GM23248 (cell line): ENCODE measurements at places on chromosomes 3 and 15. TPM values are rescaled to one million over a fixed set of nuclear protein-coding genes. Genes with fewer than 3 reads are reported as not detected.

Gene USP4
- 11.2 and 17.6 TPM in 2 replicates for total RNA-seq

Gene PPP1R14D
- not detected in 2 replicates for total RNA-seq

Gene MEGF11
- not detected in 2 replicates for total RNA-seq

Gene MUC20
- total RNA-seq: not detected in 2 replicates

Gene SMCO1
- not detected in 2 replicates for total RNA-seq

Gene TSC22D2
- total RNA-seq: 9.1 and 11.5 TPM in 2 replicates

Gene RLBP1
- total RNA-seq: not detected in 2 replicates

Gene KLHL6
- not detected in 2 replicates for total RNA-seq

Gene HTR3E
- total RNA-seq: not detected in 2 replicates

Gene KCNAB1
- total RNA-seq: not detected in 2 replicates

DNA sequence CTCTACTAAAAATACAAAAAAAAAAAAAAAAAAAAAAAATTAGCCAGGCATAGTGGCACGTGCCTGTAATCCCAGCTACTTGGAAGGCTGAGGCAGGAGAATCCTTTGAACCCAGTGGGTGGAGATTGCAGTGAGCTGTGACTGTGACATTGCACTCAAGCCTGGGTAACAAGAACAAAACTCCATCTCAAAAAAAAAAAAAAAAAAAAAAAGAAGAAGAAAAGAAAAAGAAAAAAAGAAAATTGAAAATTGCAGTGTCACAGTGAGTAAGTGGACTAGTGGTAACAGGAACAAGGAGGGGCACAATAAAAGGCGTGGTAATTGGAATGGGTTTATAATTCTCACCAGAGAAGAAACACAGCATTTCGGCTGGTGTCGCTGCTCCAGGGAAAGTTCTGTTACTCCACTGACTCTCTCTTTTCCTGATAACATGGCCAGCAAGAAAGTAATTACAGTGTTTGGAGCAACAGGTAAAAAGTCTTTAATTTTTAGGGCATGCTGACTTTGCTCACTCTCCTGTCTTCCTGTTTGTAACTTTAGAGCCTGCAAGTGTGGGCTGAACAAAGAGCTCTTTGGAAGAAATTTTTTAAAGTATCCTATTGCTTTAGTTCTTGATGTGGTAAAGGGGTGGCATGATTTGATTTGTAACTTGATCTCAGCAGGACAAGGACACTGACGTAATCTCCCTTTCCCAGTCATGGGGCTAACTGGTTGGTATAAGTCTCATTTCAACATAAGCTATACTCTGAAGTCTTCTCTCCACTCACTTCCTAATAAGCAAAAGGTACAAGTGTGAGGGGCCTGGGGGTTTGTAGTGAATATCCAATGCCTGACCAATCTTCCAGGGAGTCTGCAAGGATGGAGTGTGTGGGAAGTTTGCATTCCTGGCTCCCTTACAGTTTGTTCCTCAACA lies 22.1 kb upstream of the TRA2B start:
- no peaks in the 10 kb centered on the region for H3K36me3 ChIP-seq
- peak; percentile 81 for DNase-seq
- H3K4me1 ChIP-seq: peaks cover 22% of the 10 kb centered on the region; the same call in 1 of the 2 replicates
- H3K4me3 ChIP-seq: peak overlapping the region; percentile 63

- no peaks in the 10 kb centered on the region for H3K27me3 ChIP-seq
- no peak overlapping the region for H3K27ac ChIP-seq
- H3K4me1 ChIP-seq: no peaks in the 10 kb centered on the region
- H3K4me3 ChIP-seq: no peak overlapping the region
- peak; percentile 0 for DNase-seq
Observed at GRCh38 chr3:166519443-166519842, 682.2 kb upstream of the BCHE start.

GRCh38 chr3:138199851-138200250 lies 12.8 kb downstream of the ARMC8 start:
- no peak for DNase-seq
- no peak overlapping the region for H3K4me3 ChIP-seq
- H3K27me3 ChIP-seq: no peaks in the 10 kb centered on the region
- no peaks in the 10 kb centered on the region for H3K36me3 ChIP-seq

- no peaks in the 10 kb centered on the region for H3K27me3 ChIP-seq
- DNase-seq: peak; percentile 20
- H3K4me1 ChIP-seq: peaks cover 11% of the 10 kb centered on the region; the same call in 1 of the 2 replicates
- no peak overlapping the region for H3K27ac ChIP-seq
- no peak overlapping the region for H3K4me3 ChIP-seq
Observed at GRCh38 chr3:181623924-181624694, 87.6 kb upstream of the SOX2 start.

DNA sequence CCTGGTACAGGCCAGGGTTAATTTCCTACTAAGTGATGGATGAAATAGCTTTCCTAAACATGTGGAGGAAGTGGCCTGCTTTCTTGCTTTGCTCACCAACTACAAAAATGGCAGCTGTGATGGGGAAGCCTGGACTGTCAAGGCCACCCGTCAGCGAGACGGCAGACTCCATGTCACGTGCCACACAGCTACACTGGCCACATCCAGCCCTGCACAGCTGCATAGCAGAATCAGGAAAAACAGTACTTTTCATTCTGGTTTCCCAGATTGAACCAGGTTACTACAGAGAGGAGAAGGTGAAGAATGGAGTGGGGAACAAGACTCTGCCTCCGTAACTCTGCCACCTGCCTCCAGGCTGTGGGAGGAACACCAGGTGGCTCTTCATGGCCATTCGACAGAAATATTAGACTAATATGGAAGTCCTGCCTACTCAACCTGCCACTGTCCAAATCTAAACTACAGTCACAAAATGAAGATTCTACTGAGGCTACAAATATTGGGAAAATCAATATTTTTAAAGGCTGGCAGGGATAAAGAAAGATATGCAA lies 174.3 kb downstream of the MAGI1 start:
- no peaks in the 10 kb centered on the region for H3K27me3 ChIP-seq
- H3K27ac ChIP-seq: no peak overlapping the region
- no peaks in the 10 kb centered on the region for H3K36me3 ChIP-seq
- H3K4me3 ChIP-seq: no peak overlapping the region
- H3K4me1 ChIP-seq: no peaks in the 10 kb centered on the region

- no peaks in the 10 kb centered on the region for H3K27me3 ChIP-seq
- peaks cover 10% of the 10 kb centered on the region for H3K4me1 ChIP-seq
- H3K36me3 ChIP-seq: no peaks in the 10 kb centered on the region
- H3K4me3 ChIP-seq: no peak overlapping the region
Observed at GRCh38 chr3:179174316-179174715, 26.2 kb downstream of the PIK3CA start.

DNA sequence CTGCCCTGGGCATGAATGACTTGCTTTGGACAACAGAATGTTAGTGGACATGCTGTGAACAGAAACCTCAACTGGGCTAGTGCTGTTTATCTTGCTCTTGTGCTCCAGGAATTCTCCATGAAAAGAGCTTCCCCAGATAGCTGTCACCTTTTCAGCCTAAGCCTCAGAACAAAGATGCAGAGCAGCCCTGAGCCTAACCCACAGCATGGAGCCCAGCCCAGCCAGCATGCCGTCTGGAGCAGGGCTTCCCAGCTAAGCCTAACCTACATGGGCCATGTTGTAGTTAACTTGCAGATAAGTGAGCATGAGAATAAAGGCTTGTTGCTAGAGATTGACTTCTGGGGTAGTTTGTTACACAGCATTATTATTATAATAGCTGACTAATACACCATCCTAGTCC lies 48.9 kb downstream of the SCN5A start:
- H3K4me1 ChIP-seq: no peaks in the 10 kb centered on the region
- no peaks in the 10 kb centered on the region for H3K36me3 ChIP-seq
- no peak overlapping the region for H3K27ac ChIP-seq
- no peak overlapping the region for H3K4me3 ChIP-seq
- peaks cover 3% of the 10 kb centered on the region; the same call in 1 of the 2 replicates for H3K27me3 ChIP-seq

DNA sequence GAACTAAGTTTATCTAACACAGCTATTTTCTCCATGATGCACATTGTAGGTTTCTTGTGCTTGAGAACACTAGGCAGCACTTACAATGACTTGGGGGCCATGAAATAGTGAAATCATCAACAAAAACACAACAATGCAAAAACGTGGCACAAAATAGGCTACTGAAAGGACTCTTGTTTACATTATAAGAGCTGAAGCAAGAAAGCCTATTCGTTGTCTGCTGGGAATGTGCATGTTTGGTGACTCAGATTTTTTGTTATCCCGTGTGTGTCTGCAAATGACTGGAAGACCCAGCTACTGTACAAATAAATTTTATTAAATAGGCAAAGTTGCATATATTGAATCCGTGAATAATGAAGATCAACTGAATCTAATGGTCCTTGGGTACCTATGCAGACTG lies 85.0 kb downstream of the TCF12 start:
- H3K27ac ChIP-seq: peak overlapping the region; percentile 69
- H3K4me3 ChIP-seq: peak overlapping the region; percentile 30; the same call in 1 of the 2 replicates

GRCh38 chr15:35874260-35874905 lies 328.4 kb upstream of the DPH6 start:
- no peaks in the 10 kb centered on the region for H3K36me3 ChIP-seq
- no peak overlapping the region for H3K27ac ChIP-seq
- H3K4me3 ChIP-seq: no peak overlapping the region
- H3K27me3 ChIP-seq: no peaks in the 10 kb centered on the region
- H3K4me1 ChIP-seq: peaks cover 4% of the 10 kb centered on the region; the same call in 1 of the 2 replicates
